Osteocyte (in vitro differentiated cells): ENCODE measurements at places on chromosomes 3 and 15.

DNA sequence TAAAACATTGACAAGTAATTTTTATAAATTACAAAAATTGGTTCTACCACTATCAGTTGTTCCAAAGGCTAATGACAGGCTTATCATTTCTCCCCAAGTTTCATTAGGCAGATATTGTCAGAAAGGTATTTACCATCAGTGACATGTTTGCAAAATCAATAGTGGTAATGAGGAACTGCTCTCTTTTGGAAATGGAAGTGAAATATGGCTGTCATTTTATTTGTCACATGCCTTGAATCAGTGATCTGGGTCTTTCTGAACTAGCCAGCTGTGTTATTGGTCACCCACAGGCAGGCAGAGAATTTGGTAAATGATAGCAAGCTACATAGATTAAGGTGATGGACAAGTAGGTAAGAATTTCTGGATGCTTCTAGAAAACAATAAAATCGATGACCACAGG lies 268.0 kb upstream of the ARHGEF26 start:
- no peak overlapping the region for H3K4me3 ChIP-seq
- DNase-seq: no peak
- H3K27me3 ChIP-seq: peaks cover 6% of the 10 kb centered on the region
- no peaks in the 10 kb centered on the region for H3K4me1 ChIP-seq

GRCh38 chr15:83444936-83445335 lies 2.2 kb upstream of the SH3GL3 start:
- no peaks in the 10 kb centered on the region for H3K36me3 ChIP-seq
- H3K4me3 ChIP-seq: no peak overlapping the region
- H3K27ac ChIP-seq: no peak overlapping the region
- peaks cover 11% of the 10 kb centered on the region for H3K4me1 ChIP-seq
- H3K27me3 ChIP-seq: peaks cover 39% of the 10 kb centered on the region
- no peak for DNase-seq

- H3K27me3 ChIP-seq: peaks cover 14% of the 10 kb centered on the region
- no peaks in the 10 kb centered on the region for H3K4me1 ChIP-seq
- no peak overlapping the region for H3K4me3 ChIP-seq
- DNase-seq: no peak
Observed at GRCh38 chr15:74716651-74717050, 8.7 kb downstream of the CYP1A1 start.

DNA sequence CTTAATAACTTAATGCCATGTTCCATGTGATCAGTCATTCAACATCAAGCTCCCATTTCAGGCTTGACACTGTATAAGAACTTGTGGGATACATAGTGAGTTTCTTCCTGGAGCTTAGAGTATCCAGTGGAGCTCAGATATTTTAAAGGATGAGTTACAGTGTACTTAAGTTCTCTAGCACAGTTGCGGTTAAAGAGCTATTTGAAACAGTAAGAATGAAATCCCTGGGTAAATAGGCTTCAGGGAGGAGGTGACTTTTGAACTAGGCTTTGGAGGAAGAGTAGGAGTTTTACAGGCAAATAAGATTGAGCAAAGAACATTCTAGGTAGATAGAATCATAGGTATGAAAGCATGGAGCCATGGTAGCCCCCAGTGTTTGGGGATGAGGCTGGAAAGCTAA lies 3.8 kb downstream of the ZNF592 start:
- H3K27me3 ChIP-seq: no peaks in the 10 kb centered on the region
- H3K4me3 ChIP-seq: no peak overlapping the region
- peaks cover 2% of the 10 kb centered on the region for H3K36me3 ChIP-seq
- peaks cover 53% of the 10 kb centered on the region for H3K4me1 ChIP-seq
- no peak for DNase-seq

DNA sequence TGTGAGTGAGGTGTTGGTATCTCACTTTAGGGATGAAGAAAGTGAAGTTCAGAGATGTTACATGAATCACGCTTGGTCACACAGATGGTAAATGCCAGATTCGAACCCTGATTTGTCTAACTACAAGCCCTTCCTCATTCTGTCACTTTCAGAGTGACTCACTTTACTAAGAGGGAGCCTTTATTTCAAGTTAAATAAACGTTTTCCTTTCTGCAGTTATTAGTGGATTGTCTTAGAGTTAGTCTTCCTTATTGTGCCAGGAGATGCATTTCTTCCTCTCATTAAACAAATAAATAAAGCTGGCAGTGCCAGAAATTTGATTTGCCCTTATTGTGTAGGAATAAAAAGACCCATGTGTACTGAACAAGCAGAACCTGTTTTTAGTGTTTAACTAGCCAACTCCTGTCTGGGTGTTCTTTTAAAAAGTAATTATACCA lies 162.5 kb downstream of the AKAP13 start:
- no peak for DNase-seq
- H3K27ac ChIP-seq: peak overlapping the region; percentile 3
- H3K27me3 ChIP-seq: no peaks in the 10 kb centered on the region
- peaks cover 62% of the 10 kb centered on the region for H3K4me1 ChIP-seq
- H3K36me3 ChIP-seq: peaks cover 30% of the 10 kb centered on the region

DNA sequence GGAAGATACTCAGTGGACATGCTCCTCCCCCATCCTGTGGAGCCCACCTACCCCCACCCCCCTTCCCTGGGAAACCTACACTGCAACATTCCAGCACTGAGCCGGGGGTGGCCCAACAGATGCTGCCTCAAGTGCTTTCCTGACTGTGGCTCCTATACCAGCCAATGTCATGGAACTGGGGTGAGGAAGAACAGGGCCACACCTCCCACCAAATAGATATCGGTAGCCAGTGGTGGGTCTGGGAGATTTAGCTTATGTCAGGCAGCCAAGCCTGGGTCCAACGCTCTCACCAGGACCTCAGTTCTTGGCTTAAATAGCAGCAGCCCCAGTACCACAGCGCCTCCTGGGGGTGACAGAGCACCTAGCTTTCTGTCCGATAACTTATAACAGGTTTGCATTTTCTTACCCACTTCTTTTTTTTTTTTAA lies 30.3 kb downstream of the CDC25A start:
- H3K4me3 ChIP-seq: no peak overlapping the region
- H3K4me1 ChIP-seq: no peaks in the 10 kb centered on the region
- peak; percentile 86 for DNase-seq
- H3K27ac ChIP-seq: no peak overlapping the region
- peaks cover 9% of the 10 kb centered on the region for H3K36me3 ChIP-seq

DNA sequence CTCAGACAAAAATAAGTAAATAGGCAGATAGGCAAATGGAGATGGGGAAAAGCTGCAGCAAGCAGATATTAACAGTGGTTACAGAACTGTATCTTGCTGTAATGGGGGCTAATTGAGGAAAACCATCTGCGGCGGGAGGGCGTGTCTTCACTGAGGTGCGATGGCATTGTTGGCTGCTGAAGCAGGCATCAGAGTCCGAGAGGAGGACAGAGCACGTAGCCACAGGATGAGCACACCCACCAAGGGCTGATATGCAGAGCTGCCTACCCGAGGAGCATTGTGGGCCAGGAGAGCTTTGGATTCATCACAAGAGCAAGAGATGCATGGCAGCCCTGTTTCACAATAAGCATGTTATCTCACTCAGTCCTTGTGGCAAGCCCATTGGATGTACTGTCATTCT lies 30.4 kb downstream of the CHRNA7 start:
- no peak overlapping the region for H3K27ac ChIP-seq
- no peak for DNase-seq
- H3K27me3 ChIP-seq: no peaks in the 10 kb centered on the region
- no peak overlapping the region for H3K4me3 ChIP-seq
- H3K4me1 ChIP-seq: no peaks in the 10 kb centered on the region

- H3K36me3 ChIP-seq: peaks cover 11% of the 10 kb centered on the region
- no peak for DNase-seq
- no peaks in the 10 kb centered on the region for H3K27me3 ChIP-seq
- no peak overlapping the region for H3K4me3 ChIP-seq
Observed at GRCh38 chr3:58074116-58074715, 66.0 kb downstream of the FLNB start.

GRCh38 chr15:31598620-31599019 lies 272.0 kb downstream of the KLF13 start:
- no peak for DNase-seq
- H3K27me3 ChIP-seq: peaks cover 6% of the 10 kb centered on the region
- H3K4me1 ChIP-seq: no peaks in the 10 kb centered on the region
- no peak overlapping the region for H3K27ac ChIP-seq
- no peaks in the 10 kb centered on the region for H3K36me3 ChIP-seq
- H3K4me3 ChIP-seq: no peak overlapping the region
